ENCODE measurements at places on chromosomes 12 and 14.
A peak's percentile ranks its signal among the peaks of the same experiment; 100 is the strongest.

DNA sequence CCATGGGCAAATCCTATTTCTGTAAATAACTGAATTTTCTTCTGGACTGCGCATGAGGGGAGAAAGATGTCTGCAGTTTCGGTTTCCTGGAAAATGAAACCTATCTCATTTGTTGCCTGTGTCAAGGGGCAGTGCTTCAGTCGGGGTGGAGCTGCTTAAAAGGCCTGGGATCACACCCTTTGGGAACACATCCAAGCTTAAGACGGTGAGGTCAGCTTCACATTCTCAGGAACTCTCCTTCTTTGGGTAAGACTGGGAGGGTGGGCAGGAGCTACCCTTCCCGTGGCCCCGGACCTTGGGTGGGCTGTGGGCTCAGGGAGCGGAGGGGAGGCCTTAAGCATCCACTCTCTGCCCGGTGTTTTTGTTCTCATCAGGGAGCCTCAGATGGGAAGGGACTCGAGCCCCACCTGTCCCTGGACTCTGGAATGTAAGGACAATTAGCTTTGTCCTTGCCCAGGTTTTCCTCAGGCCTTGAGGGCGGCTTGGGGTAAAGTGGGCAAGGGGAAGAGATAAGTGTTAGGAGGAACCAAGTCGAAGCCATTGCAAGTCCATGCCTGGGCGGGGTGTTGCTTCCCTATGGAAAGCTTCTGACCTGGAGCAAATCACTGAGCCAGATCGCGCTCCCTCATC lies at the start of gene IFI27:
Gene IFI27, plus strand, starts transcription at position 185 of the 630 bp plus-strand sequence.
- DNase-seq = peak; percentile 79

GRCh38 chr12:53308276-53308675 lies 8.8 kb downstream of the MYG1 start:
- DNase-seq = no peak

DNA sequence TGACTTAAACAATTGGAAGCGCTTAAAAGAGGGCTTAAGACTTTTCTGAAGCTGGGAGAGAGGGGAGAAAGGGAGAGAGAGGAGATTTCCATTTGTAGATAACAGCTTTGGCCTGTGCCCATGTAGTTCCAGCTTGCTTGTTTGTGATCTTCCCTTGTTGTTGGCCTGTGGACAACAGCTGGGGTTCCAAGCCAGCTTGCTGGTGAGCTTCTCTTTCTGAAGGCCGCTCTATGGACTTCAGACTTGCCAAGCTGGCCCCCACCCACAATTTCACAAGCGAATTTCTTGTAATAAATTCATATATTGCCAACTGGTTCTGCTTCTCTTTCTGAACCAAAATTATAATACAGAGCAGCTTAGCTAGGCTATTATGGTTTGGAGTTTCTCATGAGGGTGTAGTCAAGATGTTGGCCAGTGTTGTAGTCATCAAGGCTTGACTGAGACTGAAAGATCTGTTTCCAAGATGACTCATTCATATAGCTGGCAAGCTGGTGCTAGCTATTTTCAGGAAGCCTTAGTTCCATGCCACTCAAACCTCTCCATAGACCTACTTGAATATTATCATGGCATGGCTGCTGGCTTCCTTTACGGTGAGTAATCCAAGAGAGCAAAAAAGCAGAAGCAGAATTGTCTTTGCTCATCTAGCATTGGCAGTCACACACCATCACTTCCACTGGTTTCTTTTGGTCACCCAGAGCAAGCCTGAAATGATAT lies 89.4 kb downstream of the ATP23 start:
- DNase-seq = peak; percentile 21

DNA sequence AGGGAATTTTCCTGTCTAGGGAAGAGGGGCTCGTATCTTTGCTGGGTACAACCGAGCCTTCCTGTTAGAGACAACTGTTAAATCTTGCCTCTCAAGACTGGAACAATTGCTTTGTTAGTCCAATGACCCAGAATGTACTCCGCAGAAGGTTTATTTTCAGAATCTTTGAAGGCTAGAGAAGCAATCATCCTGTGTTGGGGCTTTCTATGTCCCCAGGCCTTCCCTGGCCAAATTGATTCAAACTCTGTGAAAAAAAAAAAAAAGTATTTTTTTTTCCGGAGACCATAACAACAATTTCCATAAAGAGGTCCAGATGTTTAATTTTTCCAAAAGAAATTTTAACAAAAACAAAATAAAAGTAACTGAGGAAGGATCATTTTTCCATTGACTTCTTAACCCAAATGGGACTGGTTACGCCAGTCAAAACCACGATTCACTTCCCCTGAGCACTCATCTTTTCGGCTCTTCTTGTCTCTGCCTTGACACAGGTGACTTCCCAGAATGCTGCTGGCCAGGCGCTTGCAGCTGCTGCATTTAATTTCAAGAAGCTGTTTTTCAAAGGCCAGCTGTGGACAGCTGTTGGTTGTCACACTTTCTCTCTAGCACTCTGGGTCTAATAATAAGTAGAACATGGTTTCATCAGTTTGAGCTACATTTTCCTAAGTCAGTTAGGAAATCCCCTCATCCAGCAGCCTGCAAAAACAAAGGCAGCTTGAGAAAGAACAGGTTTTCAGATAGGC lies 81.6 kb upstream of the MANSC4 start:
- no peak for DNase-seq

GRCh38 chr12:43807386-43807785 lies 1.3 kb upstream of the TWF1 start:
- peak; percentile 77 for DNase-seq
